Cortex of kidney (tissue), 1 donor: ENCODE measurements at places on chromosomes 1 and 21.

GRCh38 chr1:56424744-56425493, 154.4 kb downstream of the PLPP3 start:
- DNase-seq: no peak

GRCh38 chr1:165592945-165593823, 37.9 kb upstream of the MGST3 start:
- DNase-seq: no peak

DNA sequence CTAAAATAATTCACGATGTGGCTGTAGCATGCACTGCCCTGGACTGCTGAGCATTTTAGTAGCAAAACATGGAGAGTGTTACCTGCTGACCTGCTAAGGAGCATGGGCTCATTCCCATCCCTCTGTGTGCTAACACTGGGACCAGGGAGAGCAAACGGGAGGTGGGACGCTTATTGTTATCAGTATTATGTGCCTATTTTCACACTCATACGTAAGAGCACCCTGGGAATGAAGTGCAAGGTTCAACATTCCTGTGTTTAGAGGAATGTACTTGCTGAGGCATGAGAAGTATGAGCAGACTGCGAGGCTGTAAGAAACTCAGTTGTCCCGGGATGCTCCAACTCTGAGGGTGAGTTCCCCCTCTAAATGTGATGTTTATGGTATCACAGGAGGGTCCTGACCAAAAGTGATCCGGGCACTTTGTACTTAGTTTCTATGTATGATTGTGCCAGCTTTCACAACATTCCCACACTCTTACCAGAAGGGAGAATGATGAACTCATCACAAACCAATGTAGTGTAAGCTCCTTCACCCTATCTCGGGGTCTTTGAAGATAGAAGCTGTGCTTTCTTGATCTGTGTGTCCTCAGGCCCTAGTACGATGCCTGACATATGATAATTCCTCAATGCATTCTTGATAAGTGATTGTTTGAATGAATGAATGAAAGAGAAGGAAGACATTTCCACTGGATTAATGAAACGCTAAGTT, 164.8 kb downstream of the KCNJ6 start:
- DNase-seq: no peak

- no peak for DNase-seq
Observed at GRCh38 chr1:55302972-55303371, 87.8 kb upstream of the USP24 start.

DNA sequence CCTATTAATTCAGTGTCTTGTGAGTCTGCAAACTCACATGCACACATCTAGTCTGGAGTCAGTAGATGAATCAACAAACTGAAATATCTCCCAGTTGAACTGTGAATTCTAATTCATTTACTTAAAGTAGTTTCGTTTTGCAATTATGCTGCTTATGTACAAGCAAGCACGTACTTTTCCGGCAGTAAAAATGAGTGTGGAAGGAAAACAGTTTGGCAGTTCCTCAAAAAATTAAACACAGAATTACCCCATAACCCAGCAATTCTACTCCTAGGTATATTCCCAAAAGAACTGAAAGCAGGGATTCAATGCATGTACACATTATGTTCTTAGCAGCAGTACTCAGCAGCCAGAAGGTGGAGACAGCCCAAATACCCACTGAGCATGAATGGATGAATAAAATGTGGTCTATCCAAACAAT, 49.3 kb downstream of the GNB1 start:
- no peak for DNase-seq
